Inflammatory macrophage (primary cell): ENCODE measurements at places on chromosomes 4 and X.

- DNase-seq: no peak
These were observed 54.8 kb upstream of the GEMIN8 start for GRCh38 chrX:14084466-14084865.

DNA sequence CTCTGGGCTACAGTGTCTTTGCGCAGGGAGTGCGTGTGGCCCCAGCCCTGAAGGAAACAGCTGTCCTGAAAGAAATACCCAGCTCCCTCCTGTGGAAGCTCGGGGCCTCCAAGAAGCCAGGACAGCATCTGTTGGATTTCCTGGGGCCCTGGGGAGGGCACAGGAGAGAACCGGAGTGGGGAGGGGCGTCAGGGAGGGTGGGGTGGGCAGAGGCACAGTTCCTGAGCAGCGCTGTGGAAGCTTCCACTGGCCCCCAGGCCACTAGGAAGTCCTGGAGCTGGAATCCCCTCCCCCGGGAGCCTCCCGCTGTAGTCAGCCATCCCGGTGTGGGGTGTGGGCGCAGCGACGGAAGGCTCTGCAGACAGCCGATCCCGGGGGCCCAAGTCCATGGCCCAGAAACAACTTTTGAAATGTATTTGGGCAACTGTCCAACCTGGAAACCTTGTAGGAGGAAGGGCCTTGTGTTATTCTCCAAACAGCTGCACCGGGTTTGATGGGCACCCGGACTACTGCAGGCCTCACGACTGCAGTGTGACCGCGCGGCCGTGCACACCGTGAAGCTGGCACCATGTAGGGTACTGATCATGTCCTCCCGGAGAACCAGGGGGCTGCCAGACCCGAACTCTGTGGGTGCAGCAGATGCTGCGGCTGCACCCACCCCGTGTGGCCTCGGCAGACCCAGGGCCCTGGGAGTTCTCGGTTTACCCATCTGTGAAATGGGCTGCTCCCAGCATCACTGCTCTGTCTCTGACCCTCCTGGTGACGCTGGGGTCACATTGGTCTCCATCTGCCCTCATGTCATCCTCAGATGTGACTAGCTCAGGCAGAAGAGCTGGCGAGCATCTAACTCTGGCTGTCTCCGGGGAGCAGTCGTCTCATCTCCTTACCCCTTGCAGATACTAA lies 68.5 kb upstream of the HMX1 start:
- no peak for DNase-seq

DNA sequence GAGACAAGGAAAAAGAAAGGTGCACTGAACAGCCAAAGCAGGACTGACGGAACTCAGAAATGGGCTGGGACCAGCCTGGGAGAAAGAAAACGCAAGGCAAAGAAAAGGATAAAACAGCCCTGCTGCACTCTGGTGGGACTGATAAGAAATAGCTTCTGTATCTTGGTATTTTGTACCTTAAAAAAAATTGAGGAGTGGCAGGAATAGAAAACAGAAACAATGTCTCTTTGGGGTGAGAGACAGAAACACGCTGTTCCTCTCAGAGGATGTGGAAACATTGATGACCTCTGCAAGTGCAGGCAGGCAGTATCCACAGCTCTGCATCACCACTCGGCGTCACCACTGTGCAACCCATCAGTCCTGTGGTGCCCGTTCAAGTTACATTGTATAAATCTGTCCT lies 152.5 kb upstream of the SPRY1 start:
- peak; percentile 50 for DNase-seq

DNA sequence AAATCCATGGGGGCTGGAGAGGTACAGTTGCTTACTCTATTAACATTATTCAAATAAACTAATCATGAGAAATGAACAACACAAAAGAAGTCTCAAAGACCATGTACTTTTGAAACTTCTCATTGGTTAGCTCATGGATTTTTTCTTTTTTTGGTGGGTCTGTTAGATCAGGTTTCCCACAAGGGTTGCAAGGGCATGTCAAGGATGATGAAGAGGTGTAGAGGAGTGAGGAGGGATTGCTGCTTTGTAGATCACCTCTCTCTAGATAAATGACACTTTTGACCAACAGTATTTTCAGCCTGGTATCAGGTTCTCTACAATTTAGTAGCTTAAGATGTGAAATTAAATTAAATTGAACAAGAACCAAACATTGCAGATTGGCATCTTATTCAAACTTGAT lies 417.9 kb upstream of the AGA start:
- DNase-seq: no peak

DNA sequence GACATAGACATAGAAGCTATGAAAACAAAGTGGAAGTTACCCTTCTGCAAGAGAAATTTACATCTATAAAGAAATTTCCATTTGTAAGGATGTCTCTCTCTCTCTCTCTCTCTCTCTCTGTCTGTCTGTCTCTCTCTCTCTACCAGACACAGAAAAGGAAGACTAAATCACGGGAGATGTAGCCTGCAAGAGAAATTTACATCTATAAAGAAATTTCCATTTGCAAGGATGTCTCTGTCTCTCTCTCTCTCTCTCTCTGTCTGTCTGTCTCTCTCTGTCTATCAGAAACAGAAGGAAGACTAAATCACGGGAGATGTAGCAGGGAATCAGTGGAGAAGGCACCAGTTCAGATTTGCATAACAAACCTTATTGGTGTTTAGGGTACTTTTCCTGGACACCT lies 65.6 kb upstream of the CTSO start:
- DNase-seq: no peak

DNA sequence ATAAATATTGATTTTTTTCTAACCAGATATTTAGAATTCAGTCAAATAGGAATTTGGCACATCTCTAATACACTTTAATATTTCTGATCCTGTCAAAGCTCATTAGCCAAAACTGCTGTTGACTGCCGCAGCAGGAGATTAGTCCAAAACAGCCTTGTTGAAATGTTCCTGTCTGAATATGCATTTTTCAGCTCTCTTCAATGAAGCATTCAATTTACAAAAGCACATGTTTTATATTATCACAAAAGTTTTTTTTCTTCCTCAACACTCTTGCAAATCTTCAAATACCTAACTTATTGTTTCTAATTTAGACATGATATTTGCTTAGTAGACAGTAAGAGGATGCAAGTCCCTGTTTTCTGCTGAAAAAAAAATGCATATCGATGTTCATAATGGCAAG lies 140.9 kb downstream of the SPATA18 start:
- DNase-seq: no peak

- no peak for DNase-seq
These were observed 19.3 kb downstream of the LETM1 start for GRCh38 chr4:1836650-1837049.

DNA sequence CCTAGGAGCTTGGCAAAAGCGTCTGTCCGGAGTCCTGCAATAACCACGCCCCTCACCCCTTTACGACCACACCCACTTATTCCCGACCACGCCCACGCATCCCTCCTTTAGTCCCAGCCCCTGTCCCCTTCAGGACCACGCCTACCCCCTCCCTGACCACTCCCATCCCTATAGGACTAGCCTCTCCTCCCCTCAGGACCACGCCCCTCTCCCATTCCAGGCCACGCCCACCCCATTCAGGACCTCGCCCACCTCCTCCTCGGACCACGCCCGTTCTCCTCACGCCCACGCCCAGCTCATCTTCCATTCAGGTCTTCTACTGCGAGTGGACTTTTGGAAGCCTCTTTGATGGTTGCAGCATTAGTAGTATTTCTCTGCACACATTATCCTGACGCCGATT lies 131.2 kb upstream of the STX18 start:
- no peak for DNase-seq

DNA sequence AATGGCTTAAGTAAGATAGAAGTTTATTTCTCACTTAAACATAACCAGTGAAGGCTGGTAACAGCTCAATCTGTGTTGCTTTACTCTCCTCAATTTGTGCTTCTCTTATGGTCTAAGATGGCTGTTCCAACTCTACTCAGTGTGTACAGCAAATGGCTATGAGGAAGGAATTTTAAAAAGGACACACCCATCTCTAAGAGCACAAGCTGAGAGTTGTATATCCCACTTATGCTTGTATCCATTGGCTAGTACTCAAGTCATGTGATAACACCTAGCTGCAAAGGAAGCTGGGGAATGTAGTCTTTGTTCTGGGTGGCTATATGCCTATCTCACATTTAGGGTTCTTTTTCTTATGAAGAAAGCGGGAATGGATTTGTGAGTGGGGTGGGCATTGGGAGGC lies 63.3 kb downstream of the GPAT3 start:
- peak; percentile 19 for DNase-seq

GRCh38 chr4:3658530-3658913 lies 107.7 kb upstream of the ADRA2C start:
- no peak for DNase-seq

DNA sequence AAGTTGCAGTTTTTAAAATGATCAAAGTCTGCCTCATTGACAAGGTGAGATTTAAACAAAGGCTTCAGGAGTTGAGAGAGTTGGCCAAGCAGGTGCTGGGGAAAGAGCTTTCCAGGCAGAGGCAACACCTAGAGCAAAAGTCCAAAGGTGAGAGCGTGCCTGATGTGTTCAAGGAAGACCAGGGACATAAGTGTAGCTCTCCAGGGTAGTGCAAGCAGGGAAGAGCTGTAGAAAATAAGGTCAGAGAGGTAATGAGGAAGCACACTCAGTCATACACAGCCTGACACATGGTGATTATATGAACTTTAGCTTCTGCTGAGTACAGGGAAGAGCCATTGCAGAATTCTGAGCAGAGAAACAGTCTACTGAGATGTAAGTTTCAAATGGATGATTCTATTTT lies 265.0 kb upstream of the NWD2 start:
- no peak for DNase-seq

- no peak for DNase-seq
These were observed 210.4 kb downstream of the KLHL4 start for GRCh38 chrX:87728024-87728423.

DNA sequence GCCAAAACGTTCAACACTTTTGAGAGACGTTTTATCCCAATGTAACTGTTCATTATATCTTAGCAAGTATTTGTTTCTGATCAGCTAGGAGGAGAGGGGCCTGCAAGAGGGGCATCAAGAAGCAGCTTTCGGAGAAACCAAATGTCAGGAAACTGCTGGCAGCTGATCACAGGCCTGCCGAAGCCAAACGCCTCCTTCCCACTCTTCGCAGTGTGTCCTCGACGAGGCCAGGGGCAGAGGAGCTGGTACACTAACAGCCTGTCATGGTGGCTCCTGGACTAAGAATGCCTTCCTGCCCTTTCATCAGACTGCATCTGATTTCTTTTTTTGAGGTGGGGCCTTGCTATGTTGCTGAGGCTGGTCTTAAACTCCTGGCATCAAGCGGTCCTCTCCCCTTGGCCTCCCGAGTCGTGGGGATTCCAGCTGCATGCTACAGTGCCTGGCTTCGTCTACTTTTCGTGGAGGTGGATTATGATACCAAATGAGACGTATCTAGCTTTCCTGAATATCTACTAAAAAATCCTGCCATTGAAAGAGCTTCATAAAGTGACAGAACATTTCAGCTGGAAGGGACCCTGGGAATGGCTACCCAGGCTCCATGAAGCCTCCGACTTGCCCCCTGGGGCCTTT lies 134.8 kb downstream of the AFAP1 start:
- no peak for DNase-seq

DNA sequence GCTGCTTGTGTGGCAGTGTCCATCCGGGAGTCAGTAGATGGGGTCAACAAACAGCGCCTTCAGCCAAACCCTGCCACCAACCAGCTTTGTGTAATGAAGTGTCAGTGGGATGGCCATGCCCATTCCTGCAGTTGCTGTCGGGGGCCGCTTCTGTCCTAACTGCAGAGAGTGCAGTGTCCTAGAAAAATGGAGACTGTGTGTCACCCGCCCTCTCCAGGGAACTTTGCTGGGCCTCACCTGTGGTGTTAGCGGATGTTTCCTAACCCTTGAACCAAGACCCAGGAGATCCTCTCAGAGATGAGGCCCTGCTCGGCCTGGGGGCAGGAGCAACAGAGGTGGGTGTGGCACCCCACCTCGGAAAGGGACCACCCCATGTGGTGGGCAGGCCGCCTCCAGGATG lies 35.3 kb upstream of the HGFAC start:
- DNase-seq: no peak

GRCh38 chr4:71785959-71786358 lies 2.1 kb upstream of the GC start:
- DNase-seq: no peak

- no peak for DNase-seq
These were observed 17.2 kb downstream of the NKX6-1 start for GRCh38 chr4:84481860-84482245.

- no peak for DNase-seq
These were observed 115.8 kb upstream of the DDIT4L start for GRCh38 chr4:100306018-100306417.

GRCh38 chrX:153864101-153864500 lies 21.9 kb downstream of the L1CAM start:
- DNase-seq: no peak

DNA sequence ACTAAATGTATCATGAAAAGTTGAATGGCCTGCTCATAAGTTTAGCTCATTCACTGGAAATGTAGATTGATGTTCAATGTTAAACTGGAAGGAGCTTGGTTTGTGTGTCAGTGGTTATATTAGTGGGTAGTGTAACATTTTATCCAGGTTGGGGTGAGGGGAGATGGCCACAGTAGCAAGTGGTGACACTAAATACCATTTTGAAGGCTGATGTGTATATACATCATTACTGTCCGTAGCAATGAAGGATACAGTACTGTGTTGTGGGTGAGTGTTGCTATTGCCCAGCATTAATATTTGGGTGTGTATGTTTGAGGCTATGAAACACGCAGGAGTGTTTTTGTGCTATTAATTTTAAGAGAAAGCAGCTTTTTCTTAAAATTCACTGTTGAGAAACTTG lies 6.3 kb downstream of the HMGB3 start:
- DNase-seq: no peak

DNA sequence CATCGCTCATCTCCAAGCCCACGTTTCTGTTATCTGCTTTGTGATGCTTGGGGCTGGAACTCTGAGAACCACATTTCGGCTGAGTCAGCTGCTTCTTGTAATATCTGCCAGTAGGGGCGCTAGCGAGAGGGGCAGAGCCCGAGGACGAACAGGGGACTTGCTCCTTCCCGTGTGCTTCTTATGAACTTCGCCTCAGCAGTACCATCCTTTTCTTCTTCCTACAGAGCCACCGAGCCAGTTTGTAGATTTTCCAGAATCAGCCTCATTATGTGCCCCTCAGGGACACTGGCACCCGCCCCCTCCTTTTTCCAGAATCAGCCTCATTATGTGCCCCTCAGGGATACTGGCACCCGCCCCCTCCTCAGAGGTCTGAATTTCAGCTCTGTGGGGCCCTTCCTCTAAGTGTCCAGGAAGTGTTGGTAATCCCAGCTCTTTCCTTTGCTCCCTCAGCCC lies 441.7 kb upstream of the RASGEF1B start:
- DNase-seq: peak; percentile 53

DNA sequence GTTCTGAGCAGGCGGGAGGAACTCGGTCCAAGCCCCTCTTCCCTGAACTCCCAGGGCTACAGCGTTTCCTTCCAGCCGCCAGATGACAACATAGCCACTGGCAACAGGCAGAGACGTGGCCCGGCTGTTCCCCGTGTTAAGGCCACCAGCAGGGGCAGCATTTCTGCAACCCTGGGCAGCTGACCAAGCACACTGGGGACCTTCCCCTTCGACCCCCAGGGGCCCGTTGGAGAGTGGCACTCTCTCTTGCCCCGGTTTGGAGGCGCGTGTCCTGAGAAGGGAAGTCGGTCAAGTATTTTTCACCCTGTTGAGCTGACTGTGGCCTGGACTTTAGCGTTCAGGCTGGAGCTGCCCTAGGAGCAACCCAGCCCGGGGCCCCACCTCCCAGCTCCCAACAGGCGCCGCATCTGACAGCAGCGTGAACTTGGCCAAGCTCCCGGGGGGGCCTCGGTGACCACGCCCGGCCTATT lies 37.6 kb downstream of the ZBTB49 start:
- peak; percentile 18 for DNase-seq

GRCh38 chrX:41922431-41923151 lies 763 bp downstream of the CASK start:
- DNase-seq: no peak

GRCh38 chr4:119623025-119623424 lies 5.6 kb downstream of the PDE5A start:
- DNase-seq: no peak
